ENCODE measurements at places on chromosomes 1 and 21.
A peak's percentile ranks its signal among the peaks of the same experiment; 100 is the strongest.

DNA sequence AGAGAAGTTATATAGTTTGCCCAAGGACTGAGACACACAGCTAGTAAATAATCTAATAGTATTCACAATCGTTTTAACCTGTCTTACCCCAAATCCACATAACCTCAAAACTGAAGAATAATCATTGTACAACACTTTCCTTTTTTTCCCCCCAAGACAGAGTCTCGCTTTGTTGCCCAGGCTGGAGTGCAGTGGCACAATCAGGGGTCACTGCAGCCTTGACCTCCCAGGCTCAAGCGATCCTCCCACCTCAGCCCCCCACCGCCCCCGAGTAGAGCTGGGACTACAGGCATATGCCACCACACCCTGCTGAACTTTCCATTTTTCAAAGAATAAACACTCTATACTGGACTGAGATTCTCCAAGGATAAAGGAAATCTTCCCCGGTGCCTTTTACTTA is 28.7 kb upstream of the NBL1 start:
- no peak for DNase-seq

DNA sequence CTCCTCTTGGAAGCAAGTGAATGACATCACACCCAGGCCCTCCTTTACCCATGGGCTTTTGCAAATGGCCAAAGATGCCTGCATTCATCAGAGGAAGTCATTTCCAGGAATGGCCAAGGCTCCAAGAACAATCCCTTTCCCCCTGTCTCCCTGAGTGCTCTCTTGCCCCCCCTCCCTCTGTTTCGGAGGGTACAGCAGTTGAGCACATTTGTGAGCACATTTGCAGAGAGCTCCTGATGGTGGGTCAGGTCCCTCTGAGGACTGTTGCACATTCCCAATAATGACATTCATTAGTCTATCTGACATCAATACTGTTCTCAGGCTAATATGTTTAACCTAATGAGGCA is 113.4 kb downstream of the MATN1 start:
- no peak for DNase-seq

GRCh38 chr1:57578099-57578498 is 154.2 kb upstream of the DAB1 start:
- DNase-seq: no peak

DNA sequence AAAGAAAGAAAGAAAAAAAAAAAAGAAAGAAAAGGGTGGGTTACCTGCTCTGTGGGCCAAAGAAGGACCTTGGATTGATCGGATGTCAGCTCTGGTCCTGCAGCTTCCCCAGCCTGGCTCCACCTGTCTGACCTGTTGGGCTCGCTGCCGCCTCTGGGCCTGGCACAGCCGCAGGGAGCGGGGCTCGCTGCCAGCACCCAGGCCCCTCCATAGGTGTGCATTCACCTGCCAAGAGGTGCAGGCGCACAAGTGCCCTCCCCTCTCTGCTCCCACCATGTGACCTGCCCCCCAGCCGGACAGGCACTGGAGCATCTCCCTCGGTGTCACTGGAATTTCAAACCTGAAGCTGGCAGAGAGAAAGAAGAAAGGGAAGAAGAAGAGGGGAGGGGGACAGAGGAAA is 33.1 kb upstream of the GPR157 start:
- no peak for DNase-seq

GRCh38 chr1:55716151-55716550 is 501.0 kb upstream of the USP24 start:
- DNase-seq: peak; percentile 63

GRCh38 chr1:174734270-174734669 is 265.5 kb upstream of the CACYBP start:
- DNase-seq: no peak

Measured in kidney glomerular epithelial cell (primary cell).